ENCODE measurements at places on chromosomes 2 and 18.

GRCh38 chr2:11998626-11999378 lies 252.4 kb downstream of the LPIN1 start:
- no peak for DNase-seq

DNA sequence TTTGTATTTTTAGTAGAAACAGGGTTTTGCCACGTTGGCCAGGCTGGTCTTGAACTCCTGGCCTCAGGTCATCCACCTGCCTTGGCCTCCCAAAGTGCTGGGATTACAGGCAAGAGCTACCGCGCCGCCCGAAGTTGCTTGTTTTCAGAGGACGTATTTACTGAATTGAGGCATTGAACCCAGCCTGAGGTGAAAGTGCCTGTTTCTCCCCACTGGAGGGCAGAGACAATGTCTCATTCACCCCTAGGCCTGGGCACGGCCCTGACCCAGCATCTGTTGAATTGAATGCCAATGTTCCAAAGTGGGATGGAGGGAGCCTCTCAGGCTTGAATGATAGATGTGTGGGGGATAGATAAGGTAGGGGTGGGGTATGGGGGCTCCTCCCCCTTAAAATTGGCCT lies 4.5 kb upstream of the TMBIM1 start:
- DNase-seq = no peak

GRCh38 chr2:109129356-109129920 lies 433 bp downstream of the SH3RF3 start:
- no peak for DNase-seq

DNA sequence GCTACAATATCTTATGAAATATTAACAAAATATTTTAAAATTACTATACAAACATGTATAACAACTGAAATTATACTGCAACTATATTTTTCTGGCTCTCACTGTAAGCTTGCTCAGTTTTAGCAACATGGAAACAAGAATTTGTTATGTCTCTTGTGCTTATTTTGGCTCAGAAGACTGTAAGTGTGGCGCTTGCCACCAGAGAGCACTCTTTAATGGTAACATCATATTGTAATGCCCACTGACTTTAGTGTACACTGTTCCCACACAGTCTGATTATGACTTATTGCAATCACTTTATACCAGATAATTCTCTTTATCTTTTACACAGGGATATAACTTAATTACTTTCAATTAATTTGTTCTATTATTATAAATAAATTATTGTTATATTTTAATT lies 1500.6 kb upstream of the TMEFF2 start:
- no peak for DNase-seq

GRCh38 chr2:97868986-97869721 lies 126.6 kb downstream of the TMEM131 start:
- no peak for DNase-seq
